ENCODE measurements at places on chromosomes 3 and 15.

- DNase-seq, result no peak
Observed at GRCh38 chr15:65040461-65040860, 4.7 kb upstream of the SLC51B start.

DNA sequence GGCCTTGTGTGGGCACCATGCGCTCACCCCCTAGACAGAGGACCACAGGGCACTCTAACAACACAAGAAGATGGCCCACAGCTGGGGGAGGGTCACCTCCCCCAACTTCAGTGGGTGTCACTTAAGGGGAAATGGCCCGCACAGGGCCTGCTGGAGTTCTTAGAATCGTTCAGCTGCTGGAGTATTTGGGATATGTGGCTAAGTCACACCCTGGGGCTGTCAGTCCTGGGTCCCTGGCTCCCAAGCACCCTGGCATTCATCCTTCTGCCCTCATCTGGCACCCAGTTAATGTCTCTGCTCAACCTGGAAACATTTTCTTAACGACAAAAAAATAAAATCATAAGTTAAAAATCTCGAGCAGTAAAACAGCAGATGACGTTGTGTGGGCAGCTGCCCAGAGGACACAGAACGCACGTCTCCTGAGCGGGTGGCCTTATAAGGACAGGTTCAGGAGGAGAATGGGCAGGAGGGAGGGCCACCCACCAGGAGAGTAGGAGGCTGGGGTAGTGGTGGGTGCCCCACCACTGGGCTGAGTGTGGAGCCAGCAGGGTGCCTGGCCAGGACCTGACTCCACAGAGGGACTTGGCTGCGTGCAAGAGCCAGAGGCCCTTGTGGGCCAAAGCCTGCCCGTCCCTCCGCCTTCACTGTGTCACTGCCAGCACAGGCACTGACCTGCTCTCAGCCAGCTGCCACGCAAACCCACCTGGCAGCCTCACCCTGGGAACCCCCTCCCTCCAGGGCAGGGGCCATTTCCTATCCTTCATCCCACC lies 11.5 kb downstream of the KBTBD13 start:
- no peak for DNase-seq

DNA sequence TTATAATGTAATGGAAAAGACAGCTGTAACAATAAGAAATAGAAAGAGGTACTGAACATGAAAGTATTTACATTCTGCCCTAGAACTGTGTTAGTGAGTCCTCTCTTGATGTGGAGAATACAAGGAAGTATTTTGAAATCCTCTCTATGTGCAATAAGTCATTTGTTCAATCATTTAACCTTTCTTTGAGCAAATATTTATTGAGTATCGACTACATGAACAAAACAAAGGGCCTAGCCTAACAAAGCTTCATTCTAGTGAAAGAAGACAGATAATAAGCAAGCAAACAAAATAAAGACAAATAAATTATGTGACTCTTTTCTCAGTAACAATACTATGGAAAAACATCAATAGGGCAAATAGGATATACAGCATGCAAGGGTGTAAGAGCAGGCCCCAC lies 354.9 kb upstream of the ATP11B start:
- no peak for DNase-seq

GRCh38 chr15:58694641-58695398 lies 54.7 kb downstream of the ADAM10 start:
- DNase-seq, result no peak

DNA sequence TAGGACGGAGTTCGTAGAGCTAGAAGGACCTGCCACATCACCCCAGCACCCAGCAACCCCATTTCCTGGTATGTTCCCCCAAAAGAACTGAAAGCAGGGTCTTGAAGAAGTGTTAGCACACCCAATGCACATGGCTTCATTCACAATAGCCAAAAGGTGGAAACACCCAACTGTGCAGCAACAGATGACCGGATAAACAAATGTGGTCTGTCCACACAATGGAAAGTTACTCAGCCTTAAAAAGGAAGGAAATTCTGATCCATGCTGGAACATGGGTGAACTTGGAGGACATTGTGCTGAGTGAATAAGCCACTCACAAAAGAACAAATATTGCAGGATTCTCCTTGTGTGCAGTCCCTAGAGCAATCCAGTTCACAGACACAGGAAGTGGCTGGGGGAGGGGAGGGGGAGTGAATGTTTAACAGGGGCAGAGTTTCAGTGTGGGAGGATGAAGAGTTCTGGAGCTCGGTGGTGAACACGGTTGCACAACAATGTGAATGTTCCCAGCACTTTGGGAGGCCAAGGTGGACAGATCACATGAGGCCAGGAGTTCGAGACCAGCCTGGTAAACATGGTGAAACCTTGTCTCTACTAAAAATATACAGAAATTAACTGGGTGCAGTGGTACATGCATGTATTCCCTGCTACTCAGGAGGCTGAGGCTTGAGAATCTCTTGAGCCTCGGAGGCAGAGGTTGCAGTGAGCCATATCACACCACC lies 157.5 kb downstream of the NUP210 start:
- DNase-seq, result peak; percentile 28

- DNase-seq, result no peak
Observed at GRCh38 chr15:66634540-66634939, 67.5 kb upstream of the SMAD6 start.

DNA sequence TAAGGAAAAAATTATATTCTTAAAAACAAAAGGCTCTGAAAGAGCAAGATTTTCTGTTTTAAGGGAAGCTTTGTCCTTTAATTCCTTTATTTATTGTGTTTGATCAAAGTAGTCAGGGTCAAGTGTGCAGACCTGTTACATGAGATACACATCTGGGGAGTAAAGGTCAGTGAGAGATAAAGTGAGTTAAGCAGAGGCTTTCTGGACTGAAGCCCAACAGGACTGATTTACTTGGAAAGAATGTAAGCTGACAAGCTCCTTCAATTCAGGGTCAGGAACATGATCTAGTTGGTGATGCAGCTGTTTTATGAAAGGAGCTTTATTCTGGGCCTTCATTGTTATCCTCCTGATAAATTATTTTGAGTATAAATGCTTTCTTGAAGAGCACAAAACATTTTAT lies 20.7 kb upstream of the OTOL1 start:
- peak; percentile 58 for DNase-seq

DNA sequence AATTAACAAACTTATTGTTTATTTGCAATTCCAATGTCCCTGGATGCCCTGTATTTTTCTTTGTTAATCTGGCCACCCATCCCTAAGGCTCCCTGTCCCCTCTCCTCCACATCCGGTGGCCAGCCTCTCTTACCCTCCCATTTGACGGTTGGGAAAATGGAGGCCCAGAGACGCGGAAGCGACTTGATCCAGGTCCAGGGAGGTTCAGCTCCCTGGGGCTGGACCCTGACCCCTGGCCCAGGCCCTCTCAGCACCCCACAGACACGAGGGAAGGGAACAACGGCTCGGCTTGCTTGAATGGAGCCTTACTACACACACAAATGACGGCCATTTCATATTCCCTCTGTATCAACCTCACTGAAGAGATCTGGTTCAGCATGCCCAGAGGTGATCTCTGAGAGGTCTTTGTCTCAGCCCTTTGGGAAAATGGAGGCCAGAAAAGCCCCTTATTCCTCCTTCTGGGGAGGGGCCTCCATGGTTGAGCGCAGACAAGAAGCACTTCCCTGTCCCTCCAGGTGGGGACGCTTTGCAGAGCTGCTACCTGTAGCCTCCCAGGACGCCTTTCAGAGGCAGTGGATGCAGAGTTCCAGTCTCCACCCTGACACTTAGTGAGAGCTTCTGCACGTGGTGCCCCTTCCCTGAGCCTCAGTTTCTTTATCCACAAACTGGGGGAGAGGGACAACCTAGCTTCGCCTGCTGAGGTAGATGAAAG lies 82.1 kb downstream of the ATP2B2 start:
- no peak for DNase-seq

DNA sequence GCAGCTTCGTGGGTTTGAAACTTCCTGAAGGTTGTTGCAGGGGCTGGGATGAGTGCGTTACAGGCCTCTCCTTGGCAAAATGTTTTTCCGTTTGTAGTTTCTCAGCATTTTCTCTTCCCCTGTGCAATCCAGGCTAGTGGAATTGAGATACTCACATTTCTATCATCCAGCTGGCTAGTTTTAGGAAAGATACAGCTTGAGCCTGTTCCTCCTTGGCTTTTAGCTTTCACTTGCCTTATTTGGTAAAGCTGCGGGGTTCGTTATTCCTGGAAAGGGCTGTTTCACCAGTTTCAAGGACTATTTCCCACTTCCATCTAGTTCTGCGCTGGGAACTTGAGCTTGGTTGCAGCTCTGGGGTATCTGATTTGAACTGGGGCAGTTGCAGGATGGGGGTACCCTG lies 90.3 kb downstream of the ITPR1 start:
- DNase-seq, result no peak

DNA sequence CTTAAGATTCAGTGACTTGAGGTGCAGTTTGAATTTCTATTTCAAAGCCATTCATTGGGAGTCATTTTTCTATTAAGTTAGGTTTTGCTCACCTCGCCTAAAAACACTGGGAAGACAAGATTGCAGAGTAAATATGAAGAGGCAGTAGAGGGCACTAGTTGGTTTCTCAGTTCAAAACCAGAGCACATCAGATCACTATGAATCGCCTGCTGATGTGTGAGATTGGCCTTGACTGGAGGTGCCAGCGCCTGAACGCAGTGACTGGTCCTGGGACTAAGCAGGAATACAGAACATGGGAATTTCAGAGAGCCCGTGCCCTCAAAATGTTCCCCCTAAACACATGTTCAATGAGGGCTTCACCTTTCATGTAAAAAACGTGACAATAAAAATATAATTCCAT lies 229.0 kb downstream of the ITPR1 start:
- DNase-seq, result peak; percentile 91

GRCh38 chr3:141387516-141387915 lies 19.2 kb downstream of the ZBTB38 start:
- DNase-seq, result no peak

Measured in A172 (cell line).